ENCODE measurements at places on chromosomes 5 and 9. TPM values are rescaled to one million over a fixed set of nuclear protein-coding genes. Genes with fewer than 3 reads are reported as not detected.

PKD2L2 gene
- total RNA-seq, result not detected

NUDT12 gene
- 12.0 TPM for total RNA-seq

PCDHGA6 gene
- 1.3 TPM for total RNA-seq

PCDHAC1 gene
- not detected for total RNA-seq

QRFP gene
- not detected for total RNA-seq

RNF208 gene
- total RNA-seq, result not detected

NSD1 gene
- total RNA-seq, result 11.5 TPM

TMC1 gene
- total RNA-seq, result 0.29 TPM

PTGS1 gene
- total RNA-seq, result 10.1 TPM

CDH12 gene
- total RNA-seq, result 6.2 TPM

DNAJB5 gene
- 19.7 TPM for total RNA-seq

SLCO6A1 gene
- 0.60 TPM for total RNA-seq

PCSK1 gene
- total RNA-seq, result 4.6 TPM

CYLC2 gene
- not detected for total RNA-seq

PDZD2 gene
- total RNA-seq, result under 0.01 TPM

PLPP1 gene
- total RNA-seq, result 30.3 TPM

FCN2 gene
- total RNA-seq, result not detected

PCDHB4 gene
- total RNA-seq, result 0.12 TPM

TMEM8B gene
- total RNA-seq, result 1.4 TPM

OSMR gene
- 21.2 TPM for total RNA-seq

ZNF608 gene
- 15.9 TPM for total RNA-seq

MROH2B gene
- total RNA-seq, result not detected

RAI14 gene
- total RNA-seq, result 36.8 TPM

TRIO gene
- total RNA-seq, result 34.0 TPM

TIMD4 gene
- not detected for total RNA-seq

PRRC2B gene
- total RNA-seq, result 30.6 TPM

PALM2AKAP2 gene
- 31.7 TPM for total RNA-seq

OR1J2 gene
- not detected for total RNA-seq

AFAP1L1 gene
- total RNA-seq, result 14.3 TPM

CDHR2 gene
- total RNA-seq, result not detected

MYMK gene
- not detected for total RNA-seq

MFAP3 gene
- total RNA-seq, result 58.9 TPM

SLC46A2 gene
- not detected for total RNA-seq

ADAMTS6 gene
- 14.3 TPM for total RNA-seq

PPP2R2B gene
- total RNA-seq, result not detected

OTULIN gene
- 16.6 TPM for total RNA-seq
